ENCODE measurements at places on chromosomes 4 and X.

GRCh38 chrX:20267607-20267930 is 860 bp upstream of the RPS6KA3 start:
- no peak for DNase-seq

DNA sequence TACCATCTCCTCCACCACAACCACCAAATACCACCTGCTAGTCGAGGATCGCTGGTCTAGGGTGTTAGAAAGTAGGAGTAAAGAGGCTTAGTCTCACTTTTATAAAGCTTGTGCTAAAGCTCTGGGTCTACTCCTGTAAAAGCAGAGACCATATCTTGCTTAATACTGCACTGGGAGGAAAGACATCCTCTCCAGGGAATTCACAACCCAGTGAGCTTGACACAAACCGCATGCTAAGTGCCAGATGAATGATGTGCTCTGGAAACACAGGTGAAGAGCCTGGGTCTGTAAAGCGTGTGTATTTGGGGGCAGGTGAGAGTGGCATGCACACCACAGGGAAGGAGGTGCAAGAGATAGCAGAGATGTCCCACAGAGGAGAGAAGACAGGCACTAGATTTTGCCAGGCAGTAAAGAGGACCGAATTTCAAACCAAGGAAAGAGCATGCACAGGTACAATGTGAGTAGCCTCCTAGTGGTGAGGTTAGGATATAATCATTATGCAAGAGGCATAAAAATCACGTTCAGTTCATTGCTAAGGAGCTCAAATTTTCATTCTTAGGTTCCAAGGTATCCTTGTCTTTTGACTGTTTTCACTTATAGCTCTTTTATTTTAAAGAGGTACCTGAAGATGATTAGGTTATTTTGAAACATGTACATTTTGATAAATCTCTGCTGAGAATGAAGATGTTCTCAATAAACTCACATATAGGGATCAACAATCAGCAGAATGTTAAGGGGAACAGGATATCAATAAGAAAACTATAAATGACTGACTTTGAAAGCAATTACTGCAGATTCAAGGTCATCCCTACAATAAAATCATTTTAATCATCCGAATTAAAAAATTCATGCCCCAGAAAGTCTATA is 20.7 kb downstream of the TAPT1 start:
- no peak for DNase-seq

- no peak for DNase-seq
These were observed 243.1 kb upstream of the TENM3 start for GRCh38 chr4:182000077-182000476.

- no peak for DNase-seq
These were observed 108.1 kb upstream of the GK2 start for GRCh38 chr4:79516114-79516513.

GRCh38 chr4:143667461-143667860 is 33.0 kb downstream of the FREM3 start:
- no peak for DNase-seq

DNA sequence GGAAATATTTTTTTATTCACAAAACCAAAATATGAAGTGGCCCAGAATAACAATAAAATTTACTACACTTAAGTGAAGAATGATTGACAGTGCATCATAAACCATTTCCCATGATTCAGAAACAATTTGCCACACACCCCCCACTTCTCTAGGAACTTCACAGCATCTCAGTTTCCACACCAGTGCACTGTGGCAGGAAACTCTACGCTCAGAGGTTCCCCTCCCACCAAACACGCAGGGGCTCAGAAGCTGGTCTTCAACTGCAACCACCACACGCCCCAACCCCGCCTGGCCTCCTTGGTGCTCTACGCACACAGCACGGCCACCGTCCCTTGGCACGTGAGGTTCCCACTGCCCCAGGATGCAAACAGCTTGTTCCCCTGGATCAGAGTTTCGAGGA is 63.7 kb downstream of the ZFYVE28 start:
- no peak for DNase-seq

- DNase-seq = no peak
These were observed 49.5 kb downstream of the CAMK2D start for GRCh38 chr4:113711883-113712662.

DNA sequence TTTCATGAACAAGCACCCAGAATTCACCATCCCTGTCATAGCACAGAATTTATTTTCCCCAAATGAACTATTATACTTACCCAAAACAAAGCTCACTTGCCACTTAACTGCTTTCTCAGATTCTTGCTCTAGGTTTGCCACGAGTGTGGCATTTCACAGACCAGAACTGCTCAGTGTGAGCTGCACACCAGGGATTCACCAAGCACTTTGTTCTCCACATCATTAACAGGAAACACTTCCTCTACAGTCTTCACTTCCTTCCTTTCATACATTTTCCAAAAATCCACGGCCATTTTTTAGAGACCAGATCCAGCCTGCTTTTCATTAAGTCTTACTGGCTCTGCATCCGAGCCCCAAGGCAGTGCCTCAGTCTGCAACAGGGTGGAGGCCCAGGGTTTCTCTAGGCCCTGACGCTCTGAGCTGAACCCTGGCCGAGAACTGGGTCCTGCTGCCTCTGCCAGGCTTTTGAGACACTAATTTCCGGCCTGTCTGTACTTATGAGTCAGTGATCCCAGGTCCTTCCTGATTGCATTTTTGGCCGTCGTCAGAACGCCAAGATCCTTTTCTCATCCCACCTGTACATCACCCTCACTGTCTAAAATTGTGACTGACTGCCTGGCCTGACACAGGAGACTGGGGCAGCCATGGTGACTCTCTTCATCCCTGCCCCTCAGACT is 67.6 kb upstream of the MTNR1A start:
- DNase-seq = no peak

All from activated CD8-positive, alpha-beta memory T cell treated with anti-CD3 and anti-CD28 coated beads, Interleukin-2, amount 50 U/mL, for 48 hours (primary cell).